IPS DF 6.9 (cell line): ENCODE measurements at places on chromosomes 2 and 18.

DNA sequence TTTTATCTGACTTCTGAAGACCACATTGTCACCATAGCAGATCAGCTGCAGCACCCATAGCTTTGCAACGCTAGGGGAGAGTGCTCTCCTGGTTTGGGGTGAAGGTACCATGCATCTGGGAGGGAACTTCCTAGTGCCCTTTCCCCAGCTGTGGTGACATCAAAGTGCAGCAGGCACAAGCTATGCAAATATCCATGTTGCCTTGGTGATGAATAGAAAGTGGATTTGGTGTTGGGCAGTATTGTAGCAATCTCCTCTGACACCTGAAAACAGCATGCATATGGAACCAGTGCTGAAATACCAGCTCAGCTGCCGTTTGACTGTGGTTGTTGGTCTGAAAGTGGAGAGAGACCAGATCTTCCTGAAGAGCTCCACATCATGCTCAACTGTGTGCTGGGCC lies 37.1 kb downstream of the BCL2L11 start:
- no peak for DNase-seq

DNA sequence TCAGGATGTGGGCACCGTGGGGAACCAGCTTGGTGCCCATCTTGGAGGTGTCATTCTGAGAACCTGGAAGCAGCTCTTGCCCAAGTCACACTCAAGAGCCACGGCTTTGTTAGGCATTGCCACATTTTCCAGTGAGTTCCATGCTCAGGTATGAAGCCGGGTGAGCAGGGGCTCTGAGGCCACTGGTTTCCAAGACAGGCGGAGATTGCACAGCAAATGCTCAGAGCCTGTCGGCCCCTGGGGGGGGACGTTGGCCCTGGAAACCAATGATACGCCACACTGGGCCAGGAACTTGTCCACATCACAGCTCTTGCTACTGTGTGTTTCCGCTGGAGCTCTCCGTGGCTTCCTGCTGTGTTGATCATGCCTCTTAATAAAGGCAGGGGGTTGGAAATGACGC lies 52.5 kb upstream of the SALL3 start:
- DNase-seq, result no peak

DNA sequence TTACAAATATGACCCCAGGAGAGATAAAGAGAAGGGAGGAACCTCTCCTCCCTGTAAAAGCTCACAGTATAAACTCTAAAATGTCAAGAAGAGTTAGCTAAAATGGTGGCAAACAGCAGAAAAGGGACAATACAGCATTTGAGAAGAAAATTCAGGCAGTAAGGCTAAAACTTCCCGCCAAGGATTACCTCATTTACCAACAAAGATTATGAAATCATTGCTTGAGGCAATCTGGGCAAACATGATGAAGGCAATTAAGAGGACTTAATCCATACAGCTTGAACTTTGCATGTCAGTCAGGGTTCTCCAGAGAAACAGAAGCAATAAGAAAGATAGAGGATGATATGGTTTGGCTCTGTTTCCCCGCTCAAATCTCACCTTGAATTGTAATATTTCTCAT lies 81.4 kb downstream of the CMPK2 start:
- no peak for DNase-seq

- no peak for DNase-seq
Measured at GRCh38 chr2:113966832-113967231, 76.9 kb downstream of the ACTR3 start.

DNA sequence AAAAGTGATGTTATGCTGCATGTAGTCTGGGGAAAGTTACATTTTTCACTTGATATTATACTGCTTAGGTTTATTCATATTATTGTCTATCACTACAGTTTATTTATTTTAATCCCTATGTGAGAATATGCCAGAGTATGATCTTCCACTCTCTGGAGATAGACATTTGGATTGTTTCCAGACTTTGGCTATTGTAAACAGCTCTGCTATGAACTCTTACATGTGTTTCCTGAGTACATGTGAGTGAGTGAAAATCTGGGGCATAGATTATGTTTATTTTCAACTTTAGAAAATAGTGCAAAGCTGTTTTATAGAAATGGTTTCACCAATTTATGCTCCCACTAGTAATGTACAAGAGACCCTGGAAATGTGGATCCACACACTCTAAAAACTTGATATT lies 49.0 kb upstream of the EPAS1 start:
- DNase-seq, result no peak
